ENCODE measurements at places on chromosomes 13 and 19.

GRCh38 chr19:5091018-5091683 is 122.2 kb downstream of the KDM4B start:
- DNase-seq, result no peak

DNA sequence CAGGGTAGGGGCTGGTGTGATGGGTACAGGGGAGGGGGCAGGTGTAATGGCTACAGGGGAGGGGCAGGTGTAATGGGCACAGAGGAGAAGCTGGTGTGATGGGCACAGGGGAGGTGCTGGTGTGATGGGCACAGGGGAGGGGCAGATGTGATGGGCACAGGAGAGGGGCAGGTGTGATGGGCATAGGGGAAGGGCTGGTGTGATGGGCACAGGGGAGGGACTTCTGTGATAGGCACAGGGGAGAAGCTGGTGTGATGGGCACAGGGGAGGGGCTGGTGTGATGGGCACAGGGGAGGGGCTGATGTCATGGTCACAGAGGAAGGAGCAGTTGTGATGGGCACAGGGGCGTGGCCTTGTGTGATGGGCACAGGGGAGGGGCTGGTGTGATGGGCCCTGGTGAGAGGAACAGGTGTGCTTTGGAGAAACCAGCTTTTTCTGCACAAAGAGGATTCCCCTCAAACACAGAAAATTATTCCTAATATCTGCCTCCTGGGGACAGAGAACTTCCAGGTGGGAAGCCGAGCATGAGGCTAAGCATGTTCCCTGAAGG is 38.6 kb upstream of the POP4 start:
- DNase-seq, result no peak

GRCh38 chr13:41827507-41828213 is 133.2 kb downstream of the VWA8 start:
- DNase-seq, result no peak

GRCh38 chr13:78430166-78430791 is 173.1 kb downstream of the POU4F1 start:
- DNase-seq, result no peak

DNA sequence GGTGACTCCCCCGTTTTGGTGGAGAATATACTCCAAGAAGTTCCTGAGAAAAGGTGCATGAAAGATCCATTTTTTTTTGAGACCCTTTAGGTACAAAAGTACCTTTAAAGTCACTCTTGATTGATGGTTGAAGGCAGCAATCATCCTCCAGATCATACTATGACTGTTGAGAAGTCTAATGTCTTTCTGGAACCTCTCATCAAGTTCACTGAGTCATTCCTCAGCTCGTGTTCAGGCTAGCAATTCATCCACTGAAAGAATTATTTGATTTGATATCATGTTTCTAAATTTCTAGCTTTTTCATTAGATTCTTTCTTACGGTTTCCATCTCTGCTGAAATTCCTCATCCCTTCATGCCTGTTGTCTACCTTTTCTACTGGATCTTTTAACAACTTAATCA is 65.1 kb upstream of the GJB6 start:
- DNase-seq, result no peak

DNA sequence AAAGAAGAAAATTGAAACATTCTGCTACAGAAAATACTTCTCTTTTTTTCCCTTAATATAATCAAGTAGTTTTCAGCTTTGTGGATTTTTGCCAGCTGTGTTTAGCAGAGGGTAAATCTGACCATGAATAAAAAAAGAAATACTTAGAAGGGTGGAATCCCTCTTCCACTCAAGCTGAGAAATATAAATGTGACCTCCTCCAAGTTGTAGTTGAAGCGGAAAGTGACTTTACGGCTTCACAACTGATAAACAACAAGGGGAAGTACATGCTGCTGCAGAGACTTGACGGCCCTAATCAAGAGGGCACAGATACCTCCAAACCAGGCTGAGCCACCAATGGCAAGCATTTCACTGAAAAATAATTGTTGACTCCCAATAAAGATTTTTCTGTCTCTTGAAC is 785.0 kb downstream of the SLITRK5 start:
- DNase-seq, result no peak

GRCh38 chr19:48458016-48458415 is 2.6 kb downstream of the KCNJ14 start:
- DNase-seq, result no peak

- no peak for DNase-seq
Measured at GRCh38 chr13:67966065-67966464, 735.9 kb upstream of the PCDH9 start.

- DNase-seq, result no peak
Measured at GRCh38 chr19:17706750-17707181, 12.5 kb upstream of the MAP1S start.

DNA sequence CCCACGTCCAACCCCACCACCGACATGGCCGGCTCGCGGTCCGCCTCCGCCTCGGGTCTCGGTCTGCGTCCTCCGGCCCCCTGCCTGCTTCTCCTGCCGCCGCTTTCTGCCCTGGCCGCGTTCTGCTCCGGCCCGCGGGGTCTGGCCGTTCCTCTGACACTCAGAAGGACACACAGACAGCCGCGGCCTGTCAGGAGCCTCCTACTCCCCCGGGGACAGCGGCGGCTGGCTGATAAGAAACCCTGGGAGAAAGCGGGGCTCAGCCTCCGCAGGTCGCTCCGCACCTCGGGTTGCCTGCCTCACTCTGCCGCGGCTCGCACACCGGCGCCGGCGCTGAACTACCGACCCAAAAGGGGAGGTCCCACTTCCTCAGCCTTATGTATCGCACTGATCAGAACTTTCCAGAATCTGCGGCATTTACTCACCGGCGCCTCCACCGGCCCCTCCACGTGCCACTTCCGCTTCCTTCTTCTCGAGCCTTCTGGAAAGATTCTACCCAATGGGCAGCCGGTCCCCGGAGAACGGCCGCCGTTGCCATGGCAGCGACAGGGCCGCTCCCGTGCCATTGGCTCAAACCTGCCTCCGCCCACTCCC is at the start of gene HSPH1:
Gene HSPH1, minus strand, starts transcription at position 348 of the 594 bp plus-strand sequence. Its CDS starts 322 bp downstream, at position 26.
- peak; percentile 98 for DNase-seq

All from left renal cortex interstitium (tissue), 4 donors.